Activated CD4-positive, alpha-beta T cell treated with anti-CD3 and anti-CD28 coated beads, Interleukin-2, amount 50 U/mL, for 4 hours (primary cell): ENCODE measurements at places on chromosomes 6 and 20.
A peak's percentile ranks its signal among the peaks of the same experiment; 100 is the strongest.

- DNase-seq = no peak
Measured at GRCh38 chr6:1503811-1504210, 105.9 kb upstream of the FOXC1 start.

- DNase-seq = no peak
Measured at GRCh38 chr20:58286729-58287128, 22.8 kb upstream of the RAB22A start.

DNA sequence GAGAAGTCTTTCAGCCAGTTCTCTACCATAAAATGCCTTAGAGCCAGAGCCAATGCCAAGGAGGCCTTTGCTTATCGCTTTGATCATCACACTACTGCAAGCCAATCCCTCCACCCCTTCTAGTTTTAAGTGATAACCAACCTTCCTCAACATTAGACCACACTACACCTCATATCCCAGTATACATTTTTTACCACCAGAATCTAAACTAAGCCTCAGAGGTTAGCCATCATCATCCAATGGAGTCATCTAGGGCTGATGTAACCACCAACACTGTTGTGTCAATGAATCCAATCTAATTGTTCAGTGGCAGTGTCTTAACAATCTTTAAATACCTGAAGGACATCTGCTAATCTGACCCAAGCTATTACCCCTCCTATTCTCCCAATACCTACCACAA is 6.4 kb downstream of the ZUP1 start:
- no peak for DNase-seq

- peak; percentile 55 for DNase-seq
Measured at GRCh38 chr20:57392512-57393271, 1.5 kb downstream of the RBM38 start.
